GM12865 (cell line): ENCODE measurements at places on chromosomes 11 and 22.

DNA sequence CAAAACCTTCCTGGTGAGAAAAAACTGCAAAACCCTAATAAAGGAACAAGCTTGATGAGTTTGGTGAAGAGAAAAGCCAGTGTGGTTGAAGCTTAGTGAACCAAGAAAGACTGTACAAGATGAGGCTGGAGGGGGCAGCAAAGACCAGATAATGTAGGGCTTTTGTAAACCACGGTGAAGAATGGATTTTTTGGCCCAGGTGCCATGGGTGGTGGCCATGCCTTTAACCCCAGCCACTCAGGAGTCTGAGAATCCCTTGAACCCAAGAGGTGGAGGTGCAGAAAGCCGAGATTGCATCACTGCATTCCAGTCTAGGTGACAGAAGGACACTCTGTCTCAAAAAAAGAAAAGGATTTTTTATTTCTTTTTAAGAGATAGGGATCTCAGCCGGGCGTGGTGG lies 5.0 kb upstream of the ZDHHC5 start:
- DNase-seq, result no peak

- DNase-seq, result no peak
These were observed 191.1 kb upstream of the DDI1 start for GRCh38 chr11:103845331-103845730.

- DNase-seq, result no peak
These were observed 34.0 kb upstream of the SMIM38 start for GRCh38 chr11:69121621-69122325.

DNA sequence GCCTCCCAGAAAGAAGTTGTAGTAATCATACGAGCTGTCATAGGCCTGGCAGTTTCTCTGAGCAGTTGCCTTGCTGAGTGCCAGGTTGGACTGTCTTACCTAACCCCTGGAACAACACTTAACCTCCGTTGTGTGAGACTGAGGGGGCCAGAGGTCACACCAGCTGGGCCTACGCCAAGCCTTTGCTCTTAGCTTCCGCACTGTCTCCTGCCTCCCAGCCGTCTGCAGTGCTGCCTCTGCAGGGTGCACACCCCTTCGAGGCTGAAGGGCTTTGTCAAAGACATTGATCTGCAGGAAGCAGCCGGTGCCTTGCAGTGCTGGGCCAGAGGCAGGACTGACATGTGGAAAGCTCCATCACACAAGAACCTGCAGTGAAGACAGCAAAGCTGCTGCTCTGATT lies 16.7 kb downstream of the TAB1 start:
- DNase-seq, result no peak

- DNase-seq, result no peak
These were observed 20.8 kb downstream of the QSER1 start for GRCh38 chr11:32913445-32913844.

DNA sequence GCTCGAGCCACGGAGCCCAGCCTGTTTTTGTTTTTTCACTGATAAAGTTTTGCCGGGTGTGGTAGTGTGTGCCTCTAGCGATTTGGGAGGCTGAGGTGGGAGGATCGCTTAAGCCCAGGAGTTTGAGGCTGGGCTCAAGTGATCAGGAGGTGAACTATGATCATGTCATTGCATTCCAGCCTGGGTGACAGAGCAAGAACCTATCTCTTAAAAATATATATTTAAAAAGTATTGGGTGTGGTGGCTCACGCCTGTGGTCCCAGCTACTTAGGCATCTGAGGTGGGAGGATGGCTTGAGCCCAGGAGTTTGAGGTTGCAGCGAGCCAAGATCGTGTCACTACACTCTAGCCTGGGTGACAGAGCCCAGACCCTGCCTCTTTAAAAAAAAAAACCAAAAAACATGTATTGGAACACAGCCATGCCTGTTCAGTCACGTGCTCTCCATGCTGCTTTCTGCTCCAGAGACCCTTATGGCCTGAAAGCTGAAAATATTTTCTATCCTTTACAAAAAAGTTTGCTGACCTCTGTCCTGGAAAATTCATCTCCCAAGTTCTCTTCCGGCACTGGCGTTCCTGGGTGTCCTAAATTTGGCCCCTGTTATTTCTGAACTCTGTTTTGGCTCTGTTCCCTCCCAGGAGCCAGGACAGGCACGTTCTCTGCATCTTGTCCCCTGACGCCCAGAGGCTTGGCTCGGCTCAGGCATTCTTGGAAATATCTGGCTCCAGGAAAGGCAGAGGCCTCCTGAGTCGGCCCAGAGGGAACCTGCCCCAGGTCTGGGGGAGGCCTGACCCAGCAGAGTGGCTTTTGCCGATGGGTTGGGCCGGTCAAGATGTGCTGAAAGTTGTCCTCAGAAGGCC lies 61.3 kb upstream of the PPP6R3 start:
- DNase-seq, result no peak

- DNase-seq, result no peak
These were observed 101.6 kb downstream of the FAM76B start for GRCh38 chr11:95688015-95688414.

GRCh38 chr11:59138643-59139042 lies 4.0 kb upstream of the FAM111A start:
- DNase-seq, result no peak

DNA sequence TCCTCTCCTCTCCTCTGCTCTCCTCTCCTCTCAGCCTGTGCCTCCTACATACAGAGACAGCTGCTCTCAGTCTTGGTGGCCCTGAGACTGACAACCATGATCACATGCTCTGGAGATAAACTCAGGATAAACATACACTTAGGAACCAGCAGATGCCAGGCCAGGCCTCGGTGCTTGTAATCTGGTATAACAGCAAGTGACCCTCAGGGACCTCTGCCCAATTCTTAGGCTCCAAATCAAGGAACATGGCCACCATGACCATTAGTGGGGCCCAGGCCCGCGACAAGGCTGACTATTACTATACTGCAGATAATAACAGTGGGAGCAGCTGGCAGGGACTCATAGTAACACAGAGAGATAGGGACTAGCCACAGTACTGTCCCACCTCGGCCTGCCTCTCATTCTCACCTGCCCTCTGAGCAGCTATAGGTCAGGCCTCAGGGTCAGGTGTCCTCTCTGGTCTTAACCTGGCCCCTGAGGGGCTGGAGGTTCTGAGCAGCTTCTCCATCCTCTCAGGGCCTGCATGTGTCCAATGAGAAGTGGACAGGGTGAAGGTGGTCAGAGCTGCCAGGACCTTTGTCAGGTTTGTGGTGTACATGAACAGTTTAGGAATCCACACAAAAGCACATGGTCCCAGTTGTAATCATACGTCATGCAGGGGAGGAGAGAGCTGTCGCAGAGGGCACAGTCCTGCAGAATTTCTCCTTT lies 106.1 kb downstream of the GGTLC2 start:
- DNase-seq, result no peak

GRCh38 chr22:25360891-25361645 lies 141.6 kb downstream of the CRYBB2 start:
- DNase-seq, result no peak

GRCh38 chr22:23571486-23571885 lies 8.6 kb downstream of the IGLL1 start:
- no peak for DNase-seq

DNA sequence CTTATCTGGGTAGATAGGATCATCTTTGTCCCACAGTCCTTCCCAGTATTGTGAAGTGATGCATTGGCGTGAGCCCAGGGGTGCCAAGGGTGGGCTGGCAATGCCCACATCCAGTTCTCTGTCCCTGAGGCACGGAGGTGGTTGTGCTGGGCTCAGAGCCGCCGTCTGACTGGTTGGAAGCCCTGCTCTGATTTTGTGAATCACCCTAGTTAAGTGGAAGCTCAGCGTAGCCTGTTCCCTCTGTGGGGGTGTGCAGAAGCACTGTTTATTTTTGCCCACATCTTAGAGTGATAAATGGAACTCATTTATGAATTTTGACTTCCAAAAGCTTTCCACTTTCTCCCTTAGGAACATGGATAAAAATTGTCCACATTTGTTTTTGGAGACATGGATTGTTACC lies 13.6 kb downstream of the BCR start:
- no peak for DNase-seq
